Hematopoietic multipotent progenitor cell (in vitro differentiated cells): ENCODE measurements at places on chromosomes 3 and 15.

DNA sequence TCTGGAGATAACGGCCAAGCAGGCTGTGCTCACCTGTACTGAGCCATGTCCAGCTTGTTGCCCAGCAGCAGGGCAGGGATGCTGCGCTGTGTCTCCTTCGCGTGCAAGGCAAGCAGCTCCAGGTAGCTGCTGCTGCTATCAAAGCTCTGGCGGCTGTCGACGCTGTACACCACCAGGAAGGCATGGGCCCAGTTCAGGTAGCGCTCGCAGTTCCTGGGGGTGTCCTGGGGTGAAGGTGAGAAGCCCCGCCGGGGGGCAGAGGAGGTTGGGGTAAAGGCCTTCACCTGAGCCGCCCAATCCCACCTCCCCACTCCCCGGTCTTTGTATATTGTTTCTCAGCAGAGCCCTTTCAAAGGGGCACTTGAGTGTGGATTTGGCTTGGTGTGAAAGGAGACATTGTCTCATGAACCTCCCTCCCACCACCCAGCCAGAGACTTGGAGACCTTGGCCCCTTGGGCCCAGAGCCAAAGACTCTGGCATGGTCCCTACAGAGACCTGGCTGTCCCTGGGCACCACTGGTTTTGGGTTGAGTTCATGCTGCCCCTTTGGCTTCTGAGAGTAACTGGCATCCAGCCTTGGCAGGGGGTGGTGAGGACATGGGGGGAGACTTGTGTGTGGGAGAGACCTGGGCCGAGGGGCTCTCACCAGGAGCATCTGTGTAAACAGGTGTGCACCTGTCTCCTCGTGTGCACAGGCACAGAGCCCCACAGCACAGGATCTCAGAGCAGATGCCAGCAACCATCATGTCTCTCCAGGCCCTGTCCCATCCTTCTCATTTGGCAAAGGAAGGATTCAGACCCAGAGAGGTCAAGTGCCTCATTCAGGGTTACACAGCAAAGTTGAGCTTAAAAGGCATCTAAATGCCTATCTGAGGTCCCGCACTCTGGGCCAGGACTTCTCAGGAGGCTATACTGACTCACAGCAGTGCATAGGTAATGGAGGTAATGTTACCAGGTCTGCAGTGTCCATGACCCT is 9.1 kb downstream of the RASL12 start:
- DNase-seq: no peak

DNA sequence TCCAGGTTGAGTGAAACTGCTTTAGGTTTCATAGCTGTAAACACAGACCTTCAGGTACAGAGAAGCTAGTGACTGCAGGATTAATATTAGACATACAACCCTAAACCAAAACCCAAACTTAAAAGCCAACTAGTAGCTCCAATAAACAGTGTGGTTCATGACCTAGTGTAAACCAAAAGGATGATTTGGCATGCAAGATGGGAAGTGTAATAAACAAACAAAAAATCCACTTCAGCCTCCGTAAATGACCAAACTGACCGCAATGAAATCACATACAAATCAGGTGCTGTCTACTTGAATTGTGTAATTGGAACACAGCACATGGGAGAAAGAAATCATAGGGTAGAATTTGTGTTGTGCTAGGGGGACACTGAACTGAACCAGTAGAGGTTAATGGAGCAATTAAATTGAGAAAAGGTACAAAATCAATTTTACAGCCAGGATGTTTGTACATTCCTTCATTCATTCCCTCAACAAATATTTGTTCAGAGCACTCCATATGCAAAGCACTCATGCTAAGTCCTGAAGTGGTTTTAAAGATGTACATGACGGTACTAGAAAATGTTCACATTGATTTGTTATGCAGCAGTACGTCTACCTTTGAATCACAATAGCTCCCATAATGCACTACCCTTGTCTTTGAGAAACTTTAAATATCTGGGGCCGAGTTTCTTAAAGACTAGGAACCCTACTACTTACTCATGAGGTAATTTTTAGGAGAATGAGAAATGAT is 21.4 kb upstream of the CHST2 start:
- DNase-seq: no peak

DNA sequence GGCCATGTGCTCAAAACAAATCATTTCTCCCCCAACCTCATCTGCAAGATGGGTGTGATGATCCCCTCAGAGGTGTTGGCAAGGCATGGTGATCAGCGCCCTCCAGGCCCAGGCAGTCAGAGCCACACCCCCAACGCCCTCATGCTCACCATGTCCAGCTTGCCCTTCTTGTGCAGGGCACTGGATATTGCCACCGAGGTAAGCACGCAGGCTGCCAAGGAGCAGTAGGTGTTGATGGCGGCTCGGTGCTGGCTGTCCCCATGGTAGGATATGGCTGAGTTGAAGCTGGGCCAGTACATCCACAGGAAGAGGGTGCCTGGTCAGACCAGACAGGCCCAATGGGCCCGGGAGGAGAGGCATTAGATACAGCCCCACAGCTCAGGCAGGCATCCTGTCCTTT is 17.2 kb downstream of the RHCG start:
- DNase-seq: no peak

DNA sequence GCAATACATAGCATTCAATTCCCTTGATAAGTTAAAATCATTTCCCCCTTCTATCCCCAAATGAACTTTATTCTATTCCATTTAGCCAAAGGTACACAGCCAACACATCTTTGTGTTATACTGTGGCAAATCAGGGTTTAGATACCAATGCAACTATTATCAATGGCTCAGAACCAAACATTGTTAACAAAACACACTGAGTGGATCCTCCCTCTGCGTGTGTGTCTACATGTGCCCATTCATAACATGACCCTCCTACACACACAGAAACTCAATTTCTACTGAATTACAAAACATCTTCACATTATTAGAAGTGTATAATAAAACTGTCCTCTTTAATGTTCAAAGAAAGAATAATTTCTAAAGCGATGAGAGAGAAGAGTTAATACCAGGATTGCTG is 1.3 kb downstream of the TTBK2 start:
- no peak for DNase-seq

DNA sequence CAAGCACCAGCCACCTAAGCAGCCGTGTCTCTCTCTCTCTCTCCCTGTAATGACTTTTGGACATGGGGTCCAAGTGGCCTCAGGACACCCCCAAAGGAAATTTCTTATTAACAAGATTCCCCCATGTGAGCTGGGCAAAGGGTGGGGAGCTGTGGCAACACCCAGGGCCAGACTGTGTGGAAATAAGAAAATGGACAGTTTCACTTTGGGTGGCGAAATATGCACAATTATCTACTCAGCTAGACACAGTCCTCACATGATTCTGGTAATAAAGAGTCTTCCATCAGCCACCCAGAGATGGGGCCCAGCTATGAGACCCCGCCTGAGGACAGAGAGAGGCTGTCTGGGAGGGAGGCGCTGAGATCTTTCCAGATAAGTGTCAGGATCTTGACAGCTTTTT is 96.8 kb upstream of the TPM1 start:
- DNase-seq: no peak

DNA sequence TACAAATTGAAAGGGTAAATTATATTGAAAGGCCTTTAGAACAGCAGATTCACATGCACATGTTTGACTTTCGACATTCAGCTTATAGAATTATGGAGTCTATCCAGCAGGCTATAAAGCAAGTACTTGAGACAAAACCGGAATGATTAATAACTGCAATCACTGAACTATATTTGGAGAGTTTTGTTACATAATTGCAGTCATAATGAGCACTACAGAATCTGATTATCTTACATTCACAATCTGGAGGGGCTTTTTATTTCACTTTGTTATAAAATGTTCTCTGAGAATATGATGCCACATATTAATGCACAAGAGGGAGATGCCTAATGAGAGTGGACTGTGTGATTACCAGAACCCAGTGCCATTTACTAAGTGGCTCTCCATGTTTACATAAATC is 64.3 kb downstream of the NSUN3 start:
- DNase-seq: no peak

GRCh38 chr3:4949659-4950058 is 29.6 kb upstream of the BHLHE40 start:
- no peak for DNase-seq

GRCh38 chr3:128266453-128266852 is 113.2 kb downstream of the EEFSEC start:
- no peak for DNase-seq

- no peak for DNase-seq
These were observed 45.9 kb upstream of the SEC61A1 start for GRCh38 chr3:128006061-128007032.

DNA sequence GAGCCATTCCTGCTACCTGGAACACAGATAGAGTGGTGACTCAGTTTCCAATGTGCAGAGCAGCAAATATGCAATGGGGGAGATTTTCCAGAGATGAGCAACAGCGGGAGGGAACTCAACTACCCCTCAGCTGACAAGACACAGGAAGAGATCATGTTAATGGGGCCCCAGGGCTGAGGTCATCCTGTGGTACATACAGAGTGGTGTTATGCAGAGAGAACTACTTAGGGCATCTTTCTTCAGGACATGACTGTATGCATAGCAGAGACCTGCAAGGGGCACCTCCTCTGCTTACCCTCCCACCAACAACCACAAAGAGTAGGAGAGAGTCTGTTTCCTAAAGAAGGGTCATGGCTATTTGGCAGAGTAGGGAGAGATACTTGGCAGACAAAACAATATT is 6.8 kb upstream of the TBC1D5 start:
- no peak for DNase-seq

GRCh38 chr15:49273734-49274318 is 103.8 kb downstream of the GALK2 start:
- DNase-seq: no peak
